ENCODE measurements at places on chromosomes 16 and 17.

GRCh38 chr16:13957197-13958078, 37.5 kb downstream of the ERCC4 start:
- DNase-seq = no peak

DNA sequence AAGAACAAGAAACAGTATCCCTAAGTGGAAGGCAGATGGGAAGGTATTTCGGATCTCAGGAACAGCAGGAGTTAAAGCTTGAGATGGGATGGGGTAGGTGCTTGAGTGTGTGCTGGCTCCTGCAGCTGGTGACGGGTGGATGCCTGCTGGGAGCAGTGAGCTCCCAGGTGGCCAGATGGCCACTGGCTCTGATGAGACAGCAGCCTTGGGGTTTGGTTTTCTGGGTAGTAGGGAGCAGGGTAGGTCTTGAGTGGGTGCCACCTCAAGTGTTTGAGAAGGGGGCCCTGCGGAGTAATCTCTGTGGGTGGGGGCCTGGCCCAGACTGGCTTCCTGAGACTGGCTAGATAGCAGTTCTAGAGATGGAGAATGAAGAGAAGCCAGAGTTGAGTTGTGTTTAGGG, 10.3 kb downstream of the EPN2 start:
- no peak for DNase-seq

DNA sequence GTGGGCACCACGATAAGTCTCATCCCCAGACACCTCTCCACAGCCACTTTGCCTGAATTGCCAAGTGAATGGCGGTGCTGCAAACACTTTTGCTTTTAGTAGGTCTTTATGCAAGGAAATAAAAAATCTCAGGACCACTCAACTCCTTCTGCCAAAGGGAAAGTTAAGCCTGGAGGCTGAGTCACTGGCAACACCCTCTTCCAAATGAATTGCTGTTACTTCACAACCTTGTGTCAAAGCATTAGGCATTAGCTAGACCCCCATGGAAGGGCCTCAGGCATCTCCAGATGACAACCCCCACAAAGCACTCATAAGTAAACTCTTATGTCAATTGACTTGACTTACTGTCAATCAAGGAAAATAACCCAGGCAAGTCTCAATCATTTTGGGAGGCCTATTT, 43.0 kb downstream of the RNF112 start:
- no peak for DNase-seq

GRCh38 chr17:28346199-28346580, 10.6 kb downstream of the TNFAIP1 start:
- no peak for DNase-seq

GRCh38 chr16:88373927-88374492, 8.7 kb upstream of the ZNF469 start:
- no peak for DNase-seq

DNA sequence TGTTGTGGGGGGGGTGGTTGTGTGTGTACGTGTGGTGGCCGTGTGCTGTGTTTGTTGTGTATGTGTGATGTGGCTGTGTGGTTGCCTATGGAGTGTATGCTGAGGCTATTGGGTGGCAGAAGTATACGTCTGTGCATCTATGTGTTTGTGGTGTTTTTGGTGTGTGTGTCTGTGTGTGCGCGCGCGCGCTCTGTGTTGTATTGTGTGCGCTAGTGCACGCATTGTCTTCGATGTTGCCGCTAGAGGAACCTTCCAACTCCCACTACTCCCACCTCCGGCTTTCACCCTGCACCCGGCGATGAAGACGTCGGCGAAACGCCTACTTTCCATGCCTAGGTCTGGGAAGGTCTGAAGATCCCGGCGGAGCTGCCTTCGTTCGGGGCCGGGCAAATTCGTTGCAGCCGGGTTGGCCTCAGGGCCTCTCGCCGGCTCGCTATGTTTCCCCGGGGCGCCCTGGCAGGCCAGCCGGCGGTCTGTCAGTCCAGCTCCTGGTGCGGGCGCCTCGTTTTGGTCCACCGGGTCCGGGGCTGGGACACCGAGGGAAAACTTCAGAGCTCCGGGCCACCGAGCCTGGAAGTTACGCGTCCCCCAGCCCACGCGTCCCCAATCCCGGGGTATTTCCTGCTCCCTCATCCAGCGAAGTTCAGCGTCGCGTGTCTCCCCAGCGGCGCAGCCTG, 5.2 kb upstream of the DLX4 start:
- DNase-seq = no peak

DNA sequence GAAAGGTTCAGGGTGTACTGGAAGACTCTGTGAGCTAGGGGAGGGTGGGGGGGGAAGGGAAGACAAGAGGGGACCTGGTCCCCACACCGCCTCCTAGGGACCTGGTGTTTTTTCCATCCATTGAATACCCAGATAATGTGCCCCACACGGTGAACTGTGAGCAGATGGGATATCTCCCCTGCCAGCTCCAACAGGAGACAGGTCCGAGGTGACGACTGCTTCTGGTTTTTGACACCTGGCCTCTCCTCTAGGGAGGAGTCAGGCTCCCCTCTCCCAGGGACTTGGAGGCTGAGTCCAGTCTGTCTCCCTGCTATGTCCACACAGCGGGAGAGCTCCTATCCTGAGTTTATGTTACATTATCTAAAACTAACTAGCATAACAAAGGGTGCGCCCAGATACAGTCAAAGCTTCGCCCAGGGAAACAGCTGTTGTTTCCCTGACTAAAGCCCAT, 1.8 kb downstream of the MARVELD3 start:
- DNase-seq = no peak

GRCh38 chr17:19304751-19305150, 57.8 kb downstream of the B9D1 start:
- no peak for DNase-seq

DNA sequence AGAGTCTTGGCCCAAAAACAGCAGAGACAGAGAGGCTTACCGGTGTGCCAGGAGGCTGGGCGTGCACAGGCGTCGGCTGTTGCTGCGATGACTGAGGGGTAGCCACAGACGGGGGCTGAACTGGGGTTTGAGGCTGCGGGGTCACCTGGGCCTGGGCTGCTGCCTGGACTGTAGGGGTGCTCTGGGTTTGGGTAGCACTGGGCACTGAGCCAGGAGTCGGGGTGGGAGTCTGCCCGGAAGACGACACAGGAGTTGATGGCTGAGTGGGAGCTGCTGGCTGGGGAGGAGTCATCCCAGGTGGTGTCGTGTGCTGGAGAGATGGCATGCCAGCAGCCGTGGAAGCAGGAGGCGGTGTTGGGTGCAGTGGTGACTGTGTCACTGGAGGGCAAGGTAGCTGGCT, 53.2 kb upstream of the TRAP1 start:
- DNase-seq = no peak

- no peak for DNase-seq
These were observed 252.2 kb upstream of the TOX3 start for GRCh38 chr16:52799149-52799548.

- no peak for DNase-seq
These were observed 224.6 kb upstream of the N4BP1 start for GRCh38 chr16:48834576-48834975.

GRCh38 chr16:29858149-29858849, 4.7 kb downstream of the CDIPT start:
- DNase-seq = no peak

DNA sequence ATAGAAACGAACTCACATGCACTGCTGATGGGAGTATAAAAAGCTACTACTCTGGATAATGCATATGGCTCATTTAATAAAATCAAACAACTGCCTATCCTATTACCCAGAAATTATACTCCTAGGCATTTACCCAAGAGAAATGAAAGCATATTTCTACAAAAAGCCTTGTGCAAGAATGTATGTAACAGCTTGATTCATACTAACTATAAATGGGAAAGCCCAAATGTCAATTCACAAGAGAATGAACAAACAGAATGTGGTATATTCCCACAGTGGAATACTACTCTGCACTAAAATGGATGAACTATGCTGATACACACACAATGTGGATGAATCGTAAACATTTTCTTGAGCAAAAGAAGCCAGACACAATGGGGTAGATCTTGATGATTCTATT, 38.4 kb downstream of the KIAA0753 start:
- DNase-seq = no peak

- peak; percentile 5 for DNase-seq
These were observed 19.5 kb downstream of the ATP2A3 start for GRCh38 chr17:3944485-3945388.

DNA sequence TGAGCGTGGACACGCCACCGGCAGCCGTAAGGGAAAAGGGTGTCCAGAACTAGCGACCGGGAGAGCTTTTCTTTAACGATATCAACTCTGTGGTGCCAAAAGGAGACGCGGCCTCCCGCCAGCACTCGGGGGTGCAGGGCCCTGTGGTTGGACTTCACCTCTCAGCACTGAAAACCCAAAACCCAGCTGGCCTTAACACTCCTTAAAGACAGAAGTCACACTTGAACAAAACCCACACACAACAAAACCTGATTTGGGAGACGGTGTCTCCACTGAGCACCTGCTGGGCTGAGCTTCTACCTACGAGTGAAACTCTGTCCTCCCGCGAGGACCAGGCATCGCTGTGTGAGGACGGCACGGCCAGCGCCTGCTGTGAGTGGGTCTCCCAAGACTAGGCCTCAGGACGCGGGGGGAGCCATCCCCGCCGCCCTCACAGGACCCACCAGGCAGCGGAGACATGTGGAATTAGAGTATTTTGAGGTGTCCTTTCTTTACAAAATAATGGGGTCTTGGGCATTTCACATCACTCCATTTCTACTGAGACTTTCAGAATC, 46.7 kb downstream of the WDR45B start:
- no peak for DNase-seq

GRCh38 chr16:85279825-85280545, 167.7 kb upstream of the CIBAR2 start:
- no peak for DNase-seq

DNA sequence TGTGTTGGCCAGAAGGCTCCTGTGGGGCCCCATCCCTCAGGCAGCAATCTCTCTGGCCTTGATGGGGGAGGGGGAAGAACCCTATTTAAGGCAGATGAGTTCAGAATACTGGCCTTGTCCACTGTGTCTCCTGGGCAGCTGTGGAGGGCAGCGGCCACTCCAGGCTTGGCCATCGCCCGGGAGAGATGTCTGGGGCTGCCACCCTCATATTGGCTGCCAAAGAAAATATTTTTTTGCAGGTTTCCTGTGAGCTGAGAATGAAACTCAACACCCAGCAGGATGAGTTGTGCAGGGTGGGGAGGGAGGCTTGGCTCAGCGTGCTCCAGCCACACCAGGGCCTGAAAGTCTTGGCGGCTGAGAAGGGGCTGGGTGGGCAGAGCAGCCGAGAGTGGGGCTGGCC, 14.4 kb upstream of the TIMP2 start:
- no peak for DNase-seq

DNA sequence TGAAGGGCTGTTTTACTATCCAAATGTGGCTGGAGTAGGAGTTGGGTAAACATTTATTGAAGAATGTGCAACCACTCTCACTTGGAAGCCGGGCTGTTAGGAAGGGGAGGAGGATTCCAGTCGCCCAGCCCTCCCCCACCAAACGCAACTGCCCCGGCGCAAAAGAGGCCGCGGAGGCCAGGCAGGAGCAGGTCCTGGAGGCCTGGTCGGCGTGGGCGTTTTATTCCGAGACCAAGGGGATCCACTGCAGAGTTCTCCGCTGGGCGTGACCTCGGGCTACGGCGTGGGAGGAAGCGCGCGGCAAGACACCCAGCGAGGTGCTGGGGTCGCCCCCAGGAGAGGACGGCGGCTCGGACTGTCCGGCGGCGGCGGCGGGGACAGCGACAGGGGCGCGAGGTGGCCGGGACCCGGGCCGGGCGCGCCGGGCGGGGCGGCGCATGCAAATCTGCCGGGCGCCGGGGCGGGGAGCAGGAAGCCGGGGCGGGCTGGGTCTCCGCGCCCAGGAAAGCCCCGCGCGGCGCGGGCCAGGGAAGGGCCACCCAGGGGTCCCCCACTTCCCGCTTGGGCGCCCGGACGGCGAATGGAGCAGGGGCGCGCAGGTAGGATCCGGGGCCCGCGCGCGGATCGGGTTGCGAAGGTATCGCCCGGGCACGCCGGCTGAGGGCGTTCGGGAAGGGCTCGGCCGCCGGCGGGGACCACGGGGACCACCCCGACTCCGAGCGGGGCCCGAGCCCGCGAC, at the start of gene IL4R:
Gene IL4R (plus strand): TSS at position 553 of the 739 bp plus-strand sequence. CDS start 26,230 bp downstream, outside the sequence.
- DNase-seq = peak; percentile 55

DNA sequence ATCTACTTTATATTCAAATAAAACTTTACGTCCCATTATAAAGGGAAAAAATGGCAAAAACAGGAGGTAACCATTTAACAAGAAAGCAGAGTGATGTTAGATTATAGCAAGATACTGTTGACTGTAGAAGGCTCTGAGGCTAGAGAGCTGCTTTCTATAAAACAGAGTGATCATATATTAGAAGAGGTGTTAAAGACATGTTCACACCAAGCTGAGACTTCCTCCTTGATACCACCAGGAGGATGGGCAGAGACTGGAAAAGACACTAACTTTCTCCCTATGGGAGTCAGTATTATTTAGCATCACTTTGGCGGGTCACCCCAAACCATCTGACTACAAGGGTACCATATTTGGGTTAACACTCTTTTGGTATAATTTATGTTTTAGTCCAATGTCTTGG, 687 bp upstream of the CIITA start:
- DNase-seq = no peak

- no peak for DNase-seq
These were observed 58.8 kb downstream of the NKD1 start for GRCh38 chr16:50607051-50607431.

- no peak for DNase-seq
These were observed 9.1 kb downstream of the TAOK2 start for GRCh38 chr16:29982560-29983419.

DNA sequence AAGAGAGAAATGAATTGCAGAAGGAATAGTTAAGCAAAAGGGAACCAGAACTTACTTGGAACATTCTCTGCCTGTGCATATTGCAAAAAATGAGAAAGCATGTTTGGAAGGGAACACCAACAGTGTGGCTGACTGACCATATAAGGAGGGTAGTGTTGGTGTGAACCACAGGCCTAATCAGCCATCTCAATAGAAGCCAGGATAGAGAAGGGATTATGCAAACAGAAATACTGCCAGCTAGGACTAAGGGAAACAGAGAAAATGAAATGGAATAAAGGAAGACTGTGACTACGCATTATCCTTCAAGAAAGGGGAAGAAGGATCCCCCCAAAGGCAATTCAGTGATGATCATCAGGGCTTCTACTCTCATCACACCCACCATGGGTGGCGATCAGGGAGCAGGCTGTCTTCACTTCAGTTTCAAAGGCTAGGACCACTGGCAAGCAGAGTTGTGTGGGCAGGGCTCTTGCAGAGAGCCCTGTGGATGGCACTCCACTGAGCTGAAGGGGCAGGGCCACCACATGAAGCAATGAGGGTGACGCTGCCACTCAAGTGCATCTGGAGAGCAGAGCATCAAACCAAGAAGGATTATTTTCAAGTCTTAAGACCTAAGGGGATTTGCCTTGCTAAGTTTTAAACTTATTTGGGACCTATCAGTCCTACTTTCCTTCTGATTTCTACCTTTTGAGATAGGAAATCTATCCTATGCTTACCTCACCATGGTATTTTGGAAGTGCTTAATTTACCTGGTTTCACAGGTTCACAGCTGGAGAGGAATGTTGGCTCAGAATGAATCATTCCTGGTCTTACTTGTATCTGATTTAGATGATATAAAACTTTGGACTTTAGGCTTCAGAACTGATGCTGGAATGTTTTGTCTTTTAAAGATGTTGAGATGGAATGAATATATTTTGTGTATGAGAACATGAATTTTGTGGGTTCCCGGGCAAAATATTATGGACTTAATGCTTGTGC, 140.5 kb downstream of the SSH2 start:
- no peak for DNase-seq
